ENCODE measurements at places on chromosomes 3 and 15.

DNA sequence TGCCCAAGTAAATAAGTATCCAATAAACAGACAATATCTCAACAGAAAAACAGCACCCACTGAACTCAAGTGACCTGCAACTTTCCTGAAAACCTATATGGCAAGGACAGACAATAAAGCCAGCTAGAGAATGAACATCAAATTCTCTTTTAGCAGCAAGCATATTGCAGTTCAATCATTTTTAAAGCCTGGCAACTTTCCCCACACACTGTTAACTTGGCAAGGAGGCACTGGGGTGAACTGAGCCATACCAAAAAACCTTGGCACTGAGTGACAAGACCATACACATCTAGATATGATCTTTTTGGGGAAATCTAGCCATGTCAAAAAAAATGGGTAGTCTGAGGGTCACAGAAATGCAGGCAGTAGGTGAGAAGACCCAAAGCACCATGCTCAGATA lies 174.6 kb downstream of the STT3B start:
- no peak for ATAC-seq

- peak; percentile 69 for ATAC-seq
Measured at GRCh38 chr3:37456270-37456708, 281.9 kb upstream of the LRRFIP2 start.

GRCh38 chr3:179432021-179432420 lies 19.2 kb downstream of the GNB4 start:
- peak; percentile 48 for ATAC-seq

DNA sequence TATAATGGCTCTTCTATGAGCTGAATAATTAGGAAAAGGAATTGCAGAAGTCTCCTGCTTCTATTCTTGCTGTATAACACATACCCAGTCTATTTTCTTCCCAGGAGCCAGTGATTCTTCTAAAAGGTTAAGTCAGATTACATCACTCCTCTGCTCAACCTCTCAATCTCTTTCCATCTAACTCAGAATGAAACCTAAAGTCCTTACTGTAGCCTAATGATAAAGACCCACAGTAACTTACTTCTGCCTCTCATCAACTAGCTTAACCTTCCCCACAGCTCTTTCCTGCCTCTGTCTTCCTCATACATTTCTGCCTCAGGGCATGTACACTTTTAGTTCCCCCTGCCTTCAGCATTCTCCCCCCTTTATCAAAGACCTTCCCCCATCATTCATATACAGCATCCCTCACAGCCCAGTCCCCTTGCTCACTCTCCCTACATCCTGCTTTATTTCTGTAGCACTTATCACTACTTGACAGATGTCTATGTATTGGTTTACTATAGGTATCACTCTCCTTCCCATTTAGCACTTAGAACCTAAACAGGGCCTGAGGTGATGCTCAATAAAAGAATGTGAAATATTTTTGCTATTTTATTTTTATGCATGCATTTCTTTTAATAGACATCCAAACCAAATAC lies 28.5 kb upstream of the CMTM6 start:
- no peak for ATAC-seq

DNA sequence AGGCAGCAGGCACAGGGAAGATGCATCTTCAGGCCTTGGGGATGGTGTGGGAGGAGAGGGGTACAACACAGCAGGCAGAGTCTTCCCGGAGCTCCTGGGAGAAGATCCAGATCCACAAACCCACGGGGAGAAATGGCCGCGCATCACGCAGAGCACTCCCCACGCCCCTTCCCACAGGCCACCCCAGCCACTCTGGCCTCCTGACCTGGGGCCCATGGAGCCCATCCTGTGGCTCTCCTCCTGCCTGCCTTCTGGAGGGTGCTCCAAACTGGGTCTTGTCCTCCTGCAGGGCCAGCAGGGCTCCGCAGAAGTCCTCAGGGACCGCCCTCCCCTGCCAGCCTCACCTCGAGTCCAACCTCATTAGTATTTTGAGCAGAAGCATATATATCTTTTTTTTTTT lies 17.9 kb downstream of the CORO2B start:
- no peak for ATAC-seq

- peak; percentile 22 for ATAC-seq
Measured at GRCh38 chr3:139006051-139006716, at the start of gene PRR23A. Gene PRR23A, minus strand, starts transcription at chr3:139006268. Its CDS starts 0 bp downstream, at chr3:139006268.

DNA sequence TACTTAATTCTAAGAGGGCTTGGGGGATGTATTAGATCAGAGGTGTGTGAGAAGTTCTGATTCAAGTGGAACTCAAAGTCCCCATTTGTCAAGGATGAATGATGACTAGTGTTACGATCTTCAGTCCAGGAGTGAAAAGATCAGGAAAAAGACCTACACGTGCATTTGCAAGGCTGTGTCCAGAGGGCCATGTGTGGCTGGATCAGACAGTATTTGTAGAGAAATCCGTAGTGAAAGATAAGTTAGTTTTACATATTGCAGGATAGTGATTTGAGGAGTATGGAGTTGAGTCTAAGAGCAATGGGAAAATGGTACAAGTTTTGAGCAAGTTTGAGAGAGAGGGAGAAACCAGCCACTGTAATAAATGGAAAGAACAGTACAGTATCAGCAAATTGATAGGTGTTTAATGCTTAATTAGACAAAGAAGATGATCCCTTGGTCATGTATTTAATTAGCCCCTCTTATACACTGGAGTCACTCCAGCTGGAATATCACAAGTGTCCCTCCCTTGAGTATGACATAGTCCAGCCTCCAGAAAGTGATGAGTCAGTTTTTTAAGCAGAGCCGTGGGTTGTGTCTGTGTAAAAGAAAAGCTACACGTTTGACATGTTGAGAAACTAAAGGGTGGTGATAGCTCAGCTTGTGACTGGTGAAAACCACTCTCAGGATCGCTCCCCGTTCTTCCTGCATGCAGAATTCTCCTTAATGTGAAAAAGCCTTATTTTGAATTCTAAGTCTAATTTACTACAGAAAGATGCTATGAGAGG lies 348.8 kb downstream of the ROBO1 start:
- no peak for ATAC-seq

GRCh38 chr3:169694117-169694516 lies 30.6 kb upstream of the MECOM start:
- ATAC-seq = no peak

DNA sequence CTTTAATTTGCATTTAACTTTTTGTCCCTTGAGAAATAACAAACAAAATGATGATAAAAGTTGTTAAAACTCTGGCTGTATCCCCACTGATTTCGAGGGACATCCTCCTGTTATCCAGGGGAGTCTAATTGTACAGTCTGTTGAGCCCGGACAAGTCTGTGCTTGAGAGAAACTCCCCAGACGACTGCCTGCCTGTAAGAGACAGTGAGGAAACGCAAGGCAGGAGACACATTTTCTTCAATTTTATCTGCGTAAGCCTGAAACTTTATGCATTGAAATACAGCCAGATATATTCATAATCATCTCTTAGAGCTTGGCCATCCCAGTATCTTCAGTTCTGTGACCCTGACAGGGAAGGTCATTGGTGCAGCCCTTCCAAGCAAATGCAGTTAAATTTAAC lies 97.7 kb downstream of the ROBO2 start:
- no peak for ATAC-seq

GRCh38 chr15:69045802-69046201 lies 31.3 kb downstream of the NOX5 start:
- no peak for ATAC-seq

- ATAC-seq = no peak
Measured at GRCh38 chr15:38647683-38648082, 83.1 kb upstream of the RASGRP1 start.

DNA sequence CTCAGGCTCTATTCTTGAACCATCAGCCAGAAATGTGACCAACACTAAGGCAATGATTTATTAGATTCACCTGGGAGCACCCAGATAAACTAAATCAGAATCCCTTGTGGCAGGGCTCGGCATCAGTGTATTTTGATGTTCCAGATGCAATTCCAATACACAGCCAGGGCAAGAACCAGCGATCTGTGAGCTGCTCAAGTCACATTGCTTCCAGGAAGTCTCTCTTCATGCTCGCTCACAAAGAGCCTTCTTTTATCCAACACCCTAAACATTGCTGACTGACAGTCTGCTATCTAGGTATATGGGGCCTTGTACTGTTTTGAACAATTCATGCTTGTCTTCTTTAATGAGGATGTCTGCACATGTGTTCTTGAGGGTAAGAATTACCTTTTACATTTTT lies 40.9 kb upstream of the GOLGA8J start:
- ATAC-seq = no peak

DNA sequence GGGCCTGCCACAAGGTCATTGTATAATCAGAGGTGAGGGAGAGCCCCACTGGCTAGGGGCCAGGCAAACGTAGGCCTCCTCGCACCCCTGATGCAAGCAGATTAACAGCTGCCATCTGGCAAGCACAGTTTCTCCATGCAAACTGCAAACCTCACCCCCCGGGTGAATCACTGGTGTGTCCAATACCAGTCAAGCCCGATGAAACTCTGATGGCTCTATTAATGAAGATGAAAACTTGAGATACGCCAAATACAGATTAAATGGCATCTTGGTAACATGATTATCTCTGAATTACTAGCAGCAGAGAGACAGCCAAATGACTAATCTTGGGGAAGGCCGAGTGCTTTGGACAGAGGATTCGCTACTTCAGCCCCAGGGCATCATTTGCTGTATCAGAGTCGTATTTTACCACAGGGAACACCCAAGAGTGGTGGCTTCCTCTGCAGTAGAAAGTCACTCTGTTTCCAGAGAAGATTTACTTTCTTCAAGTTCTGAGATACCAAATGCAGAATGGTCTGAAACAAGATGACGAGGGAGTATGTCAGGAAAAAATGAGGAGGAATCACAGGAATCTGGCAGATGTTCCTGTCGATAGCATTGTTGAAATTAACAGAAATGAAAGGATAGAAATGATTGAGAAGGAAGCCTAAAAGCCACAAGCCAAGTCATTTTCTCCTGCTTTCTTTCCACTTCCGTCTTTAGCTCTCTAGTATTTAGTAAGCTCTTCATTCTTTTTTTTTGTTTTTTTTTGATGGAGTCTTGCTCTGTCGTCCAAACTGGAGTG lies 96.2 kb upstream of the NR2F2 start:
- ATAC-seq = no peak

GRCh38 chr3:72724070-72724469 lies 124.2 kb downstream of the SHQ1 start:
- ATAC-seq = no peak

- ATAC-seq = no peak
Measured at GRCh38 chr3:31724651-31725050, 191.9 kb downstream of the STT3B start.

- no peak for ATAC-seq
Measured at GRCh38 chr3:177135841-177136492, 61.3 kb downstream of the TBL1XR1 start.

DNA sequence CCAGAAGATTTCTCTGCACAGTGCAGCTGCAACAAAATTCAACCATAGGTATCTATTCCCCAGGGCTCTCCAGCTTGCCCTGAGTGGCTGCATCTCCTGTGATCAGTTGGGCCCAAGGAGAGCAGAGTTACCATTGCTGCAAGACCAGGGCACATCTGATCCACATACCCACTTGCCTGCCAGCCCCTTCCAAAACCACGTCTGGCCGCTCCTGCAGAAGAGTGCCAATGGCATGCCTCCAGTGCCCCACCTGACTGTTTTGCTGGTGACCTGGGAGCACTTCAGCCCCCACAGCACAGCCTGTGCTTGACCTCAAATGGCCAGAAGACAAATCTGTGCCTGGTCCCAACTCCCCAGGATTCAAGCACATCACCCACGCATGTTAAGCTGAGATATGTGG lies 526.1 kb upstream of the GBE1 start:
- no peak for ATAC-seq

GRCh38 chr15:94844538-94845389 lies 613.4 kb downstream of the MCTP2 start:
- ATAC-seq = peak; percentile 80

DNA sequence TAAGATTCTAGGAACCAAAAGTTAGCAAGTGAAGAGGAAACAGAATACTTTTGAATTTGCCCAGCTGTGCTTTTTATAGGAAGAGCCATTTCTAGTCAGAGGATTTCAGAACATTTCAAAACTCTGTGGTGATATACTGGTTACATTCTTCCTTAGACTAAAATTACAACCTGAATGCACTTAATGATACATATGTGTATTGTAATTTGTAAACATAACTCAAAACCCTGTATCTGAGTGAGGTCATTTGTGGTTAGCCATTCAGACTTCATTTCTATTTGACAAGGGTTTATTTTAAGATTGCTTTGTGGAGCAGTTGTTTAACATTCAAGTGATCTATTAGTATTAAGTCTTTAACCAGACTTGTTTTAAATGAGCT lies 59.4 kb upstream of the TRIM71 start:
- no peak for ATAC-seq

- ATAC-seq = no peak
Measured at GRCh38 chr3:167872032-167872431, 136.5 kb downstream of the SERPINI1 start.

DNA sequence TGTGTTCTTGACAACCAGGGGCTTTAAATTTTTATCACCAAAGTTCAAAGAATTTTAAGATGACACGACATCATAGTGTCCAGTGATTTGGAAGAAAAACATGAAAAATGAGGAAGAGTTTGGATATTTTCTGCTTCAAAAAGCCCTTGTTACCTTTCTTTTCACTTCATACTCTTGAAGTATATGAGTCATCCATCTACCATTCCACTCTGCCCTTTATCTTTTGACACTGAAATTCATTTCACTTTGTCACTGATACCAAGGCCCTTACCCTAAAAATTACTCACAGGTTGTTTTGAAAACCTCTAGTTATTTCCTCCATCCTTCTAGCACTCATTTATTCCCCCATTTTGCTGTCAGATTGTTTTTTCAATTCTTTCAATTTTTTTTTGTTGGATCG lies 42.7 kb downstream of the OR5H15 start:
- ATAC-seq = no peak

DNA sequence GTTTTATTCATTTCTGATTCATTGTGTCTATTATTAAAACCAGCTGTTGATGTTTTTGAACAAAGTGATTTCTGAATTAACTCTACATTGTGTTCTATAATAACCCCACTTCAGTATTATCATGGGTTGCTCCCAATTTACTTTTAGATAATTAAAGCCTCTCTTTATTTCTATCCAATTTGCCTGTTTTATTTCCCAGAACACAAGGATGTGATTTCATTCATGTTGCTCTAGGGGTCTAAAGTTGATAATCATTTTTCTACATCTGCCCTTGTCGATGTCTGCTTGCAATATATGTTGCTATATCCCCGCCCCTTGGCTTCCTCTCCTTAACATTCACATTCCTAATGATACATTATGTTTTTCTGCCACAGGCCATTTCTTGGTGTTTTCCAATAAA lies 747.3 kb downstream of the CADM2 start:
- no peak for ATAC-seq

DNA sequence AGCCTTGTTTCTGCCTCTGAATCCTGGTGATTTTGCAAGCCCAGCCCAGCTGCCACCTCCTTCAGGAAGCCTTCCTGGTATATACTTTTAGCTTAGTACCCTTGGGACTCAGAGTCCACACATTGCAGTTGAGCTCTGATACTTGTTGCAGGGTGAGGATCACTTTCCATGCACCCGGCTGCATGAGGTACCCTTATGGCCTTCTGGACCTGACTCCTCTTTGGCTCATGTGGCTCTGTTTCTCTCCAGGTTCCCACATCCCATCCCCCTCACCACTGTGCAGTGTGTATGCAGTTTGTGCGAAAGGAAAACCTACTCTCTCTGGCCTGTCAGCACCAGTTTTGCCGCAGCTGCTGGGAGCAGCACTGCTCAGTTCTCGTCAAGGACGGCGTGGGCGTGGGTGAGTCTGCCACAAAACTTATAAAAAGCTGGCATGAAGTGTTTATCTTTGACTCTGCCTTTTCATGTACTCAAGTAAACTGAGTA lies 23.1 kb upstream of the P4HTM start:
- no peak for ATAC-seq

- ATAC-seq = no peak
Measured at GRCh38 chr3:69130689-69131088, 8.3 kb upstream of the LMOD3 start.
